ENCODE measurements at places on chromosomes 6 and 20.

DNA sequence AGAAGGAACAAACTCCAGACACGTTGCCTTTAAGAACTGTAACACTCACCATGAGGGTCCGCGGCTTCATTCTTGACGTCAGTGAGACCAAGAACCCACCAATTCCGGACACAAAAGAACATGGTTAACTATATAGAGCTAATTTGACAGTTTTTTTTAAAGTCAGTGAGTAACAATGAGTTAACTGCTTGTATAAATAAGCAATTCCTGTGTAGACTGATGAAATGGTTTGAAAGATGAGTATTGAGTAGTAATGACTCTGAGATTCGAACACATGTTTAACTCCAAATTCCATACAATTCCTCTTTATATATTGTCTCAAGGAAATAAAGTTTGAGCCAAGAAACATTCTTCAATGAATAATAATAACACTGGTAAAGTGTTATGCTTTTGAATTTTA is 478.0 kb downstream of the MMUT start:
- no peaks in the 10 kb centered on the region for H3K27me3 ChIP-seq
- H3K27ac ChIP-seq = no peak overlapping the region
- no peaks in the 10 kb centered on the region for H3K4me1 ChIP-seq
- DNase-seq = no peak

- H3K27me3 ChIP-seq = no peaks in the 10 kb centered on the region
- H3K4me3 ChIP-seq = no peak overlapping the region
- peaks cover 13% of the 10 kb centered on the region for H3K4me1 ChIP-seq
- H3K27ac ChIP-seq = no peak overlapping the region
- H3K36me3 ChIP-seq = no peaks in the 10 kb centered on the region
Observed at GRCh38 chr6:113015249-113015648, 668.1 kb downstream of the RFPL4B start.

GRCh38 chr20:49779972-49780371 is 32.7 kb upstream of the SLC9A8 start:
- peaks cover 16% of the 10 kb centered on the region for H3K4me1 ChIP-seq
- H3K36me3 ChIP-seq = no peaks in the 10 kb centered on the region
- no peak overlapping the region for H3K4me3 ChIP-seq
- H3K27me3 ChIP-seq = no peaks in the 10 kb centered on the region
- no peak overlapping the region for H3K27ac ChIP-seq
- DNase-seq = no peak

- peaks cover 8% of the 10 kb centered on the region for H3K36me3 ChIP-seq
- no peaks in the 10 kb centered on the region for H3K4me1 ChIP-seq
- H3K27me3 ChIP-seq = no peaks in the 10 kb centered on the region
- no peak for DNase-seq
- no peak overlapping the region for H3K4me3 ChIP-seq
Observed at GRCh38 chr6:135722190-135722589, 129.3 kb upstream of the PDE7B start.

GRCh38 chr6:12065321-12066140 is 53.4 kb downstream of the HIVEP1 start:
- no peaks in the 10 kb centered on the region for H3K27me3 ChIP-seq
- H3K27ac ChIP-seq = no peak overlapping the region
- no peak overlapping the region for H3K4me3 ChIP-seq
- H3K36me3 ChIP-seq = no peaks in the 10 kb centered on the region
- no peak for DNase-seq

DNA sequence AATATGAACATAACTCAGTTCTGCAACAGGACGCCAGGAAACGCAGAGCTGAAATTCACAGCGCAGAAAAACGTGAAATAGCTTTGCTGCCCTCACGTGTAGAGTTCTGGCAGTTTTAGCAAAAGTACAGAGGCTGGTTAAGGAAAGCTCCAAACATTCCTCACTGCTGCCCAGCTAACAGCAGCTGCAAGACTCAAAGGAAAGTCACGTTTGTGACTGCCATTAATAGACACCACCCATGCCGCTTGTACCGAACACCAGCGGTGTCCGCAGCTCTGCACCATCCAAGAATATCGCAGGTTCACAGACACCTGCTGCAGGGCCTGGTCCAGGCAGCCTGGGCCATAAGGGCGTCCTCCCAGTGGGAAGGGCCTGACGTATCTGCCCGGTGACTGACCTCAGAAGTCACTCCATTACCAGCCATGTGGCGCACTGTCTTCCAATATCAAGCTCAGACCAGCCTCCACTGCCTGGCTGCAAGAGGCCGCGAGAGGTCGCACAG is 61.4 kb downstream of the WDR27 start:
- H3K27me3 ChIP-seq = no peaks in the 10 kb centered on the region
- no peak for DNase-seq

DNA sequence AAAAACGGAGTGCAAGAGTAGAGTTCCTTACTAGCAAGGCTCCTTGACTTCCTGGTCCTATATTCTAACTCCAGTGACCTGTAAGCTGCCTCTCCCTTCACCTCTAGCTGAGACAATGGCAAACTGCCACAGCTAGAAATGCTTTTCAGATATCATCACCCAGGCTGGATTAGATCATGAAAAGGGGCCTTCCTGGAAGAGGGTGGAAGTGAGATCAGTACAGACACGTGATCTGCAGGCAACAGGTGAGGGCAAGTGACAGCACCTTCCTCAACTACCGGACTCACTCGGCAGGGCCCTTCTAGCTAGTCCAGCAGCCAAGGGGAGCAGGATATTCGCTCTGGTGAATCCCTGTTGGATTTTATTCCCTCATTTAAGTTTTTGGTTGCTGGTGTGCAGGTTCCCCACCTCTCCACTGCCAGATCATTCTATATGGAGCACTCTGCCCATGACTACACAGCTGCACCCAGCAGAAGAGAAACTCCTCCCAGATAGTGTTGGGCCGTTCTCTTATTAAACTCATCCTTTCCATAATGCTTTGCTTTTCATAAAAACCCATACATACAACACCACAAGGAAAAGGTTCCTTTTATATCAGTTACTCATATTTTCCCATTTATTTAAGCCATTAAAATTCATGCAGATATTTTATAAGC is 26.4 kb upstream of the FAM83C start:
- peaks cover 10% of the 10 kb centered on the region for H3K36me3 ChIP-seq
- peaks cover 19% of the 10 kb centered on the region for H3K4me1 ChIP-seq
- no peak overlapping the region for H3K4me3 ChIP-seq
- peak overlapping the region; percentile 31 for H3K27ac ChIP-seq
- H3K27me3 ChIP-seq = no peaks in the 10 kb centered on the region

DNA sequence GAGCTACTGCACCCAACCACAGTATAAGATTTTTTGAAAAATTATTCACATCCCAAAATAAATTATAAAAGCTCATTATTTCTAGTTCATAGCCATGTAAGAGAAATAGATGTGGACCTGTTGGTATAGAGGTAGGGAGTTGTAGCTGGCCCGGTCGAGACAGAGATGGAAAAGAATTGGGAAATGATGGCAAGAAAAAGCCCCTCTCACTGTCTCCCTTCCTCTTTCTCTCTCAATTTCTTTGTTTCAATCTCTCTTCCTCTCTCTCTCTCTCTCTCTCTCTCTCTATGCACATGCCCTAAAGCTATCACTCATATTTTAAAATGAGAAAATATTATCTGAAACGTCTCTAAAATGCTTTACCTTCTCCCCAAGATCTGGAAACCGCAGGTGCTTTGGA is 80.7 kb upstream of the CD83 start:
- no peak overlapping the region for H3K4me3 ChIP-seq
- no peak overlapping the region for H3K27ac ChIP-seq
- no peak for DNase-seq
- no peaks in the 10 kb centered on the region for H3K36me3 ChIP-seq

GRCh38 chr20:8512003-8512402 is 379.9 kb downstream of the PLCB1 start:
- H3K27ac ChIP-seq = no peak overlapping the region
- DNase-seq = no peak
- no peaks in the 10 kb centered on the region for H3K27me3 ChIP-seq
- no peaks in the 10 kb centered on the region for H3K36me3 ChIP-seq
- H3K4me1 ChIP-seq = peaks cover 7% of the 10 kb centered on the region

GRCh38 chr6:154487367-154488247 is 22.9 kb downstream of the CNKSR3 start:
- no peak for DNase-seq
- H3K27ac ChIP-seq = no peak overlapping the region
- H3K4me3 ChIP-seq = no peak overlapping the region
- H3K36me3 ChIP-seq = no peaks in the 10 kb centered on the region
- H3K4me1 ChIP-seq = peaks cover 68% of the 10 kb centered on the region

DNA sequence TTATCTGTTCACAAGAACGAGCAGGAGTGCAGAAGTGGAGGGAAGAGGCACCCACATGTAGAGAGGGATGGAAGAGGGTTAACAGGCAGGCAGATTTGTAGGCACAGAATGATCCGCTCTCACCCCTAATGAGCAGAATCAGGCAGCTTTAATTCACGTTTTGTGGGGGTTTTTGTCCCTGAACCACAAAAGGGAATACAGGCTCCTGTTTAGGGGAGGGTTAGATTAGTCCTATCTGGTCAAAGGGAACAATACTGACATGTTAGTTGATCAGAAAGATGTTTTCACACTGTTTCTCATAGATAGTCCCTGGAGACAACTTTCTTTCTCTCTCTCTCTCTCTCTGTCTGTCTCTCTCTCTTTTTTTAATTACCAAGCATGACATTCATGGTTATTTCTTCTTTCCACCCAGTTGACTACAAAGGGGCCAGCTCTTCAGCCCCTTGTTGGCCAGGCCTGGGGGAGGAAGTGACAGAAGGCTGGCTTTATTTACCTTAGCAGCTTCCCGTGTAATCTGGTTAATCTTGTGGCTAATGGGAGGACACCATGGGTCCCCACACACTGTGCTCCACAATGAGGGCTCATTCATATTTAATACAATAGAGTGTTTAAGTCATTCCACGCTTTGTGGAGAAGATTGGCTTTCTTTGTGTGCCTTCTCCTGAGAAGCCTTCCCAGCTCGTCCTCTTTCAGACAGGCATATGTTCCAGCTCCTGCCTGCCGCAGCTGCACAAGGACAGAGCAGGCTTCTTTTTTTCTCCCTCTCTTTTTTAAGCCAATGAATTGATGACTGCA is 958.8 kb downstream of the TFAP2A start:
- no peak overlapping the region for H3K27ac ChIP-seq
- no peaks in the 10 kb centered on the region for H3K27me3 ChIP-seq
- H3K36me3 ChIP-seq = no peaks in the 10 kb centered on the region
- H3K4me1 ChIP-seq = no peaks in the 10 kb centered on the region
- no peak overlapping the region for H3K4me3 ChIP-seq

DNA sequence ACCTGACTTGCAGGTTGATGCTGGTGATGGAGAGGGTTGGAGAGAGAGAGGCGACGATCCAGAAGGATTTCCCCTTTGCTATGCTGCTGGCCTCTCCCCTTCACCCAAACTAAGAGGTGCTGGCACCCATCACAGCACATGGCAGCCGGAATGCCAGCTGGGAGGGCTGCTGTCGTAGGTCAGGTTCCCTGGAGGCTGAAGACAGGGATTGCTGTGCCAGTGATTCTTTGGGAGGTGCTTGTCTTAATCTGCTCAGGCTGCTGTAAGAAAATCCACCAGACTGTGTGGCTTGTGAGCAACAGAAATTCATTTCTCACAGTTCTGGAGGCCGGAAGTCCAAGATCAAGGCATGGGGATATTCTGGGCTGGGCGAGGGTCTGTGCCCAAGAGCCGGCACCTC is 4.4 kb upstream of the ARFGAP1 start:
- no peak overlapping the region for H3K4me3 ChIP-seq
- no peak for DNase-seq
- H3K36me3 ChIP-seq = no peaks in the 10 kb centered on the region

GRCh38 chr6:167047554-167047953 is 48.4 kb downstream of the CEP43 start:
- H3K27me3 ChIP-seq = no peaks in the 10 kb centered on the region
- H3K4me3 ChIP-seq = no peak overlapping the region
- H3K4me1 ChIP-seq = no peaks in the 10 kb centered on the region
- H3K27ac ChIP-seq = no peak overlapping the region
- no peaks in the 10 kb centered on the region for H3K36me3 ChIP-seq

DNA sequence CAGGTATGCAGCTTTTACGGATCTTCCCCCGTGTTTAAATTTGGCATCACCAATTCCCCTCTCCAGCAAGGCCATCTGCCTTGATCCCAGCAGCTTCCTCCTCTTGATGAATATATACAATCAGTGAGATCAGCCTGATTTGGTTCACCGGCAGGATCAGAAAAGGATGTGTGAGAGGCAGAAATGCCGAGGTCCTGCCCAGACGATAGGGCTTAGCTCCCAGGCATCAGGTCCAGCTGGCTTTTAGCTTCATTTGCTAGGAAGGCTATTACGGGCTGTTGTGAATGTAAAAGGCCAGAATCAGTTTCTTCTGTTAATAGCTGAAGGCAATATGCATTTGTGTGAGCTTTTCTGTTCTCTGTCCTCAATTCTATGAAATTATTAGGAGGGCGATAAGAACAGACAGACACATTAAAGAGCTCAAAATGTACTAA is 372.8 kb downstream of the BTBD9 start:
- no peak for DNase-seq
- no peaks in the 10 kb centered on the region for H3K27me3 ChIP-seq
- H3K4me3 ChIP-seq = no peak overlapping the region

- H3K36me3 ChIP-seq = no peaks in the 10 kb centered on the region
- H3K27me3 ChIP-seq = peaks cover 12% of the 10 kb centered on the region
- peak overlapping the region; percentile 43 for H3K4me3 ChIP-seq
- DNase-seq = peak; percentile 75
- peaks cover 34% of the 10 kb centered on the region for H3K4me1 ChIP-seq
Observed at GRCh38 chr20:49610691-49611538, 43.0 kb upstream of the PTGIS start.

- H3K4me3 ChIP-seq = peak overlapping the region; percentile 90
- no peaks in the 10 kb centered on the region for H3K36me3 ChIP-seq
- H3K4me1 ChIP-seq = peaks cover 59% of the 10 kb centered on the region
- H3K27me3 ChIP-seq = no peaks in the 10 kb centered on the region
- H3K27ac ChIP-seq = peak overlapping the region; percentile 97
Observed at GRCh38 chr20:36461600-36462439, 79.5 kb upstream of the MYL9 start.

DNA sequence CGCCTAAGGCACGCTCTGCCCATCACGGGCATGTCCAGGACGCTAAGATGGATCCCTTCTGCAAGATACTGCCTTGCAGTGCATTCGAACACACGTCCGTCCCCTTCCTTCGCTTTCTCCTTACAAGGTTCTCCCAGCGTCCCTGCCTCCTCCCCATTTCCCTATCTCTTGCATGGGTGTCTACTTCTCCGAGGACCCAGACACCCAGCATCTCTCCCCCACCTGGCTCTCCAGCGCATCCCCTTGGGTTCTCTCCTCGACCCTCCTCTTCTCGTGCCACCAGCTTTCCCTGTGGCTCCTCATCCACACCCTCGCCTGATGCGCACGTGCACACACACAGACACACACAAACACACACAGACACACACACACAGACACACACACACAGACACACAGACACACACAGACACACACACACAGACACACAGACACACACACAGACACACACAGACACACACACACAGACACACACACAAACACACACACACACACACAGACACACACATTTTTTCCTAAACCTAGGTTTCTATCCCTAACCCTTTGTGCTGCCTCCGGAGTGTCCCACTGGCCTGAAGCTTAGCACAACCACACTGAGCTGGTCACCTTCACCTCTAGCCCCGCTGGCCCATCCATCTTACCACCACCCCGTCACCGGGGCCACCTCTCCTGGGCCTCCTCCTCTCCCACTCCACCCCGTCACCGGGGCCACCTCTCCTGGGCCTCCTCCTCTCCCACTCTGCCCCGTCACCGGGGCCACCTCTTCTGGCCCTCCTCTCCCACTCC is 31.9 kb downstream of the ANKRD60 start:
- DNase-seq = no peak
- H3K27me3 ChIP-seq = peaks cover 34% of the 10 kb centered on the region
- no peak overlapping the region for H3K27ac ChIP-seq
- no peaks in the 10 kb centered on the region for H3K36me3 ChIP-seq
